NCI-H526 treated with DMSO at 0.1 percent for 48 hours (cell line): ENCODE measurements at places on chromosomes 5 and 9.

DNA sequence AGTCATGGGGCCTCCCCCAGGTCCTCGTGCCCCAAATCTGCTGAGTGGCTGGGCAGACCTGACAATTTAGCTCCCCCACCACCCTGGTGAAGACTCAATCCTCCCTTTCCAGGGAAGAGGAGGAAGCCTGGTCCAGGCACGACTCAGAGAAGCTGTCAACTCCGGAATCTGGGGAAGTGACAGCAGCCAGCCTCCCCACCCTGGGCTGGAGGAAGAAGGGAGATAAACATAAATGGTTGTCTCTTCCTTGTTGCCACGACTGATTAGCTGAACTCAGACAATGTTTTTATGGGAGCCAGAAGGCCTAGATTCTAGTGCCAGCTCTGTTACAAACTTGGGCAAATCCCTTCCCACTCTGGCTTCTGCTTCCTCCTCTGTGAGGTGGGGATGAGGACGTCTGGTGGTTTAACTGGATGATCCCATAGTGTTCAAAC lies 15.4 kb downstream of the CCDC69 start:
- DNase-seq: no peak

GRCh38 chr5:142830241-142831008 lies 60.2 kb downstream of the ARHGAP26 start:
- DNase-seq: no peak

GRCh38 chr5:15929611-15930263 lies 249.9 kb downstream of the MARCHF11 start:
- no peak for DNase-seq

- no peak for DNase-seq
Observed at GRCh38 chr9:101582553-101582952, 12.2 kb downstream of the PPP3R2 start.

GRCh38 chr5:145008876-145009530 lies 826.1 kb downstream of the PRELID2 start:
- DNase-seq: no peak

- DNase-seq: no peak
Observed at GRCh38 chr5:41281215-41281810, 68.0 kb upstream of the C6 start.

- DNase-seq: no peak
Observed at GRCh38 chr5:61440596-61440995, 108.5 kb downstream of the ZSWIM6 start.

- no peak for DNase-seq
Observed at GRCh38 chr9:111114486-111114885, 76.2 kb upstream of the LPAR1 start.

- DNase-seq: no peak
Observed at GRCh38 chr9:134753191-134753590, 111.6 kb downstream of the COL5A1 start.

DNA sequence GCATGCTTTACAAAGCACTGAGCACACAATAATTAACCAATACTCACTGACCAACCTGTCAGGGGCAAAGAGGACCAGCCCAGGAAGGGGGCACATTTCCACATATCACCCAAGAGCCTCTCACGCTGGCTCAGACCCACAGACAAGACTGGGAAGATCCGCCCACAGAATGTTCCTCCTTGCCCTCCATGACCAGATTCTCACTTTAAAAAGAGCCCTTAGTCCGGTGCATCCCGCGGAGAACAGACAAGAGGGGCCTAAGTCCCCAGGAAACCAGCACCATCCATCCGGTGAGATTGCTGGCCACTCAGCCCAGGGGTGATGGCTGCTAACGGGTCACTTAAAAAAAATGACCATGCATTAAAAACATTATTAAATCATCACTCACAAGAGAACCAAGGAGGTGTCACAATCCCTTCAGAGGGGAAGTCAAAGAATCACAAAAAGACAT lies 32.9 kb downstream of the SEMA4D start:
- DNase-seq: no peak

DNA sequence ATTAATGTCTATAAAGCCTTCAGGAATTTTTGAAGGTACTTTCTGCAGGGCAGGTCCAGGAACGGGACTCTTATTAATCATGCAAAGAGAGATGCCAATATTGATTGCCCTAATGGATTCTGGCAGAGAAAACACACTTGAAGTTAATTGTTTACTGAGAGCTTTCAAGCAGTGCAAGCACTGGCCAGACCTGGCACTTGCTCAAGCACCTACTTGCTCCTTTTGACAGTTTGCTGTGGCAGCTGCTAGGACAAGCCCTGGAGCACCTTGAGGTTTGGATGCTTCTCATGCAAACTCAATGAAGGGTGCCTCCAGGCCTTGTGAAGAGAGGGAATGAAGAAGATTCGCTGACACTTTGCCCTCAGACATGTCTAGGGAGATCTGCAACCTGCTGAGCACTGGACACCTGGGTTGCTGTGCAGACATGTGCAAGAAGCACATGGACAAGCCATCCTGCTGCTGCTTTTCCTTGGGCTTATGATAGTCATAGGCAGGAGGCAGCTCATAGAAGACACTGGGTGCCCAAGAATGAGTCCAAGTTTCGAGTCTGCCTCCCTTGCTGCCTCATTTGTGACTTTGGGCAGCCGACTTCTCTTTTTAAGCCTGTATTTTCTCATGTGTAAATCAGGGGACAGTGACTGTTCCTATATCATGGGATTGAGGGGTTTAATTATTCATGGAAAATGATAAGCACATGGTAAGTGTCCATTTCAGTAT lies 88.8 kb upstream of the EQTN start:
- DNase-seq: no peak

DNA sequence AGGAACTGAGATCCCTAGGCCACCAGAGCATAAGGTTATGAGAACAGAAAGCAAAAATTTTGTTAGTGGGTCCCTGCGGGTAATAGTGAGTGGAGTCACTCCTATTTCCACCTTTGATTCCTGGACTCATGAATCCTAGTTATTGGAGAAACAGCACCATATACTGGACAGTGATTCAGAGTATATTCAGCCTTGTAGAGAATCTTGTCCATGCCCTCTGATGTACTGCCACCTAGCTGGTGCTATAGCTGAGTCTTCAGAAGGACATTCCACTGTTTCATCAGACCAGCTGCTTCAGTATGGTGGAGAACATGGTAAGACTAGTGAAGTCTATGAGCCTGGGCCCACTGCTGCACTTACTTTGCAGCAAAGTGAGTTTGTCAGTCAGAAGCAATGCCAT lies 25.0 kb upstream of the ITGA2 start:
- no peak for DNase-seq

DNA sequence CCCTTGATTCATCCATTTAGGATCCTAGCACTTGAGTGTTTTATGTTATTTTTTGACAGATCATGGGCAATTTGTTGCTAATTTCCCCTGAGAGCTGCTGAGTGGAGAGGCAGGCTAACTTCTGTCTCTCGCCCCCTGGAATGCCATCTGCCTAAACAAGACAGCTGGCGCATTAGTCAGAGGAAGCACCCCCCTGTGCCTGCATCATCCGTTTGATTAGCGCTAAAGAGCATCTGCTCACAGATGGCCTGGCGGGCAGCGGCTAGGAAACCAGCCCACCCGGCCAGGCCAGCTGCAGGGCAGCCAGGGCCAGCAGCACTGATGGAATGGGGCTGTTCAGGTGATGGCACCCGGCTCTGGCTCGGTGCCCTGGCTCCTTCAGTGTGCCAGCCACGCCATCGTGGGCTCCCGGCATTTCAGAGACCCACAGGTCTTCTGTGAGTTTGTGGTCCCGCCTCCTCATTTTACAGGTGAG lies 22.9 kb upstream of the ASS1 start:
- no peak for DNase-seq

GRCh38 chr5:82636591-82636990 lies 358.4 kb upstream of the RPS23 start:
- DNase-seq: no peak

DNA sequence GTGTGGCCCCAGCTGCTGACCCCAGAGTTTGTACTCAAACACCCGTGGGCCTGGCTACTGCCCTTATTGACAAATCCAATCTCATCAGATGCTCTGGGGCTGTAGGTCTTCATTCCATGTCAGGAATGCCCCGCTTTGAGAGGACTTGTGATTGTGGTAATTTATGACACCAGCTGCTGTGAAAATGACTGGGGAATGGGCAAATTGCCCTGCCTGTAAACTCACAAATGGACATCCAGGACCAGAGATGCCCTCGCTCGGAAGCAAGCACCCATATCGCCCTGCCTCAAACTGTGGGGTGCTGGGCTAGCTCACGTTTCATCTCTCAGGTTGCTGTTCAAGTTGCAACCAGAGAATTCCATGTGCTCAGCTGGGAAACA lies 225.9 kb upstream of the MAP3K1 start:
- DNase-seq: no peak

DNA sequence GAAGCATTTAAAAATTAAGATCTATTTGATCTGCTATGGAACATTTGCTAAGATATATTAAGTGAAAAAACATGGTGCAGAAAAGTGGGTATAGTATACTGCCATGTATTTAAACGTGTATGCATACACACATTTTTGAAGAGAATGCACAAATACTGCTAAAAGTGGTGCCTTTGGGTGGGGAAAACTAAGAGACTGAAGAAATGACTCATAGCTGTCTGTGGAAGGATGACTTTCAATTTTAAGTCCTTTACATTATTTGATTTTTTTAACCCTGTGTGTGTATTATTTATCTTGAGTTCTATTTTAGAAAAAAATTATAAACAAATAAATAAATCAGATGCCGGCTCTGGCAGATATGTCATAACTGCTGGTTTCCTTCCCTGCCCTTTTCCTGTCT lies 120.7 kb upstream of the SLIT3 start:
- no peak for DNase-seq

GRCh38 chr5:48192-48591 lies 43.8 kb upstream of the PLEKHG4B start:
- DNase-seq: no peak

DNA sequence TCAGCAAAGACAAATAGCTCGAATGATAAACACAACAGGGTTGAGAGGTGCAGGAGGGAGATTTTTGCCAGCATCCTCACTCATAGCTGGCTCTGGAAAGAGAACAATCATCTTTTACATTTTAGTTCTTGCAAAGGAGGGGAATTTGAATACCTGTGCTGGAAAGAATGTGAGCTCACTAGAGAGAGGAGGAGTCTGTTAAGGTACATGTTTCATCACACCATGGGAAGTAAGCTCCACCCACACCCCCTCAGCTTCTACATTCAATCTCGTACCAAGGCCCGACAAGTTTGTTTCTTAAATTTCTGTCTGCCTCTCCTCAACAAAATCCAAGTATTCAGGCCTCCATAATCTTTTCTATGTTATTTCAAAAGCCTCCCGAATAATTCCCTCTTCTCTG lies 254.6 kb downstream of the BRINP1 start:
- no peak for DNase-seq

GRCh38 chr9:121331992-121332685 lies 37.9 kb downstream of the STOM start:
- DNase-seq: no peak

DNA sequence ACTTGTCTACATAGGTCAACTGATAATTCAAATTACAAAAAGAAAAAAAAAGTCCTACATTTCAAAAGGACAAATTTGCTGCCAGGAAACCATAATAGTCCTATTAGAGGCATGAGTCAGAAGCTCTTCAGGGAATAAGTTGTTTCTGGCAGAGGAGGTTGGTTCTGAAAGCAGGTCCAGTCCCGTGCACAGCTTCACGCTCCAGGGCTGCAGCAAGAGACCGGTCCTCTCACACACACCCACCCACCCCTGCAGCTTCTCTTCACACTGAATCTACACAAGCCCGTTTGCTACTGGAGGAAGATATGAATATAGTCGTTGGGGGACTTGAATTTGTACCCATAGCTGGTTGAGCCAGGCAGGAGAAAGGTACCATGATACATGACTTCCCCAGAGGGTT lies 36.9 kb upstream of the SLC1A3 start:
- DNase-seq: no peak

DNA sequence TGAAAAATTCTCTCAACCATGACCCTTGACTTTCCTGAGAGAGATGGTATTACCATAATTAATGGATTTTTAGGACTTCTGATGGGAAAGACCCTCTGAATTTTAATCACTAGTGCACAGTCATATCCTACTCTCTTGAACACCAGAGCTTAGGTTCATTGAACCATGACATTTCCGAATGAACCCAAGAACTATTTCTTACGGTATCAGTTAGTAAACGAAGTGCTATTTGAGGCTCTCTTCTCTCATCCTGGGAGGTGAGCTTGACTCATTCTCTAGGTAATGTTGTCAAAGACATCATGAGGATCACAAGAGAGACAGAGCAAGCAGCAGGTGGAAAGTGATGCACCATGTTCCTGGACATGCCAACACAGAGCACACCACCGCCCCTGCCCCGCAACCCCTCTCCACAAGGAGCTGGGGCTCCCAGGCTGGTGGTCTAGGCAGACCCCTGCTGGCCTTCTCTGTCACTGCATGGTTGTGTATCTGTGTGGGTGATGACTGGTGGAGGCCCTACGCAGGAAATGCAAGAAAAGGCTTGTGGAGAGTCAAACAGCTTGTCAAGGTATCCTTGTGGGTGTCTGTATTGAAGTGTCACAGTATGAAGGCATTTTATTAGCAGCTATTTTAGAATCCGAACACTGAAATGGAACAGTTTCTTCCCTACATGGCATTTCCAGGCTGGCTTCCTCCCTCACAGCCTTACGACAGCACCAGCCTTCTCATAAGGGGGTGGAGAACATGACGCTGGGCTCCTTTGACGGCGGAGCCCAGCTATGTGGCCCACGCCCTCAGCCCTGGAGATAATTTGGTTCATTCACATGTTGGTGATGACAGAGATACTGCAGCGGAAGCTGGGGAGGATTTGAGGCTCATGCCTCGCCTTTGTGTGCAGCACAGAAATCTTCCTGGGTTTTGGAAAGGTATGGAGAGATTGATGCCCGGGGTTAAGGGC lies 297.6 kb downstream of the NTRK2 start:
- DNase-seq: no peak

GRCh38 chr9:99249619-99250018 lies 27.5 kb downstream of the SEC61B start:
- no peak for DNase-seq

- DNase-seq: no peak
Observed at GRCh38 chr9:98302150-98302549, 46.7 kb upstream of the TBC1D2 start.

- DNase-seq: no peak
Observed at GRCh38 chr5:131496400-131496713, 138.7 kb downstream of the RAPGEF6 start.

DNA sequence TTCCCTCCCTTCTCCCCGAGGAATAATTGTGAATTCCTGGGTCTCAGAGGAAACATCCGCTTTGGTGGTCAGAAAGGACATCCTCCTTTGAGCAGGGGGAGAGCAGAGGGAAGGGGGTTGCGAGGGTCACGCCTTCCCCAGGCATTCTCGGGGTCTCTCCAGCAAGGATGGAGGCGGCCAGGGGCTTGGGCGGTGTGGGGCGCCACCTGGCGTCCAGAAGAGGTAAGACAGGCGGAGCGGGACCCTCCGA lies 129.1 kb downstream of the KCNIP1 start:
- no peak for DNase-seq
